ENCODE measurements at places on chromosomes 1 and 21.

DNA sequence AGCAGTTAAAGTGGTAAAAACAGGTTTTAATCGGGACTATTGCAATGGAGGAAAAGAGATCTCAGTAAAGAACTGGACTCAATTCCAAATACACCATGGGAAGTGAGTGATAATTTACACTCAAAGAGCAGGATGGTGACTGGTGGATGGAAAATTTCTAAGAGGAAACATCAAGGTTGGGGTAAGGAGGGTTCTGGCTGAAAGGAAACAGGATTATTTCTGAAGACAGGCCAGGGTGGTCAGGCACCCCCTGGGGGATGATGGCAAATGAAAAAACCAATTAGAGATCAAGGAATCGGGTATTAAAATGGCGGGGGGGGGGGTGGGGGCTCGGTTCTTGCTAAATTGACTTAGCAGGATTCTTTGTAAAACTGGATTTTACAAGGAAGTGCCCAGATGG lies 12.3 kb upstream of the HSD11B1 start:
- DNase-seq = no peak

DNA sequence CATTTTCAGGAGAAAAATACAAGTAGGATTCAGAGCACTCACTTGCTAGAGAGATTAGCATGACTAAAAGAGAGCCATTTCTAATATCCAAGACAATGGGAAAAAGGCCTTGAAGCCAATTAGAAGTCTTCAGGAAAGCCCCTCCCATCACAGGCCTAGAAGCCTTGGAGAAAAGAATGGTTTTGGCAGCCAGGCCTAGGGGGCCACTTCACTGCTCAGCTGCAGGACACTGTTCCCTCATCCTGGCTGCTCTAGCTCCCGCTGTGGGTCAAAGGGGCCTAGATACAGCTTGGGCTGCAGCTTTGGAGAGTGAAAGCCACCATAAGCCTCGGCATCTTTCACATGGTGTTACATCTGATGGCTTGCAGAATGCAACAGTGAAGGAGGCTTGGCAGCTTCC lies 62.8 kb downstream of the RGS4 start:
- DNase-seq = no peak

DNA sequence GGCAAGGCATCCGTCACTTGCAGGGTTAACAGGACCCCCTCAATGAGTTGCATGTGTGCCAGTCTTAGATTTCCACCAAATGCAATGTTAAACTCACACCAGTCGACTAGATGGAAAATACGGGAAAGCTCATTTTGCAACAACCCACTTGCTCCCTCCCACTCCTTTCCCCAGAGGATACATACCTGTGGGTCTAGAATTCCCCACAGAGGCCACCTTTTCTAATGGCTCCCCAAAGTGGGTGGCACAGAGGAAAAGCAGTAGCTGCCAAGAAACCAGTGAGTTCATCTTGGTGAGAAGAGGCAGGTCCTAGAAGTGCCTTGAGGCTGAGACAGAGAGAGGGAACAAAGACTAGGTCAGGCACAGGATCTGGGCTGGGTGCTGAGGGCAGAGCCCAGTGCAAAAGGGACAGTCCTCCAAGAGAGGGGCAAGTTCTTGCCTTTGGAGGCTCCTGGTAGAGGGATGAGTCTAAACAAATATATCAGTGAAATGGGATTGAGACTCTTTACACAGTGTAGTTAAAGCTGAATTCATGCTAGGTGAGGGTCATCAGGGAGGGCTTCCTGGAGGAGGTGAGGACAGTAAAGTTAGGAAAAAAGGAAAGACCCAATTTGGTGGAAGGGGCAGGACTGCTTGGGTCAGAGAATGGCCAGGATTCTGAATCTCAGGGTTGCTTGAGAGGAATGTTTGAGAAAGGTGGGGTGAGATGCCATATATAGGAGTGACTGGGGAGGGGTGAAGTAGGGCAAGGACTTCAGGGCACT lies 3.5 kb downstream of the KISS1 start:
- DNase-seq = no peak

- peak; percentile 33 for DNase-seq
These were observed 769 bp downstream of the GPSM2 start for GRCh38 chr1:108877348-108878159.

DNA sequence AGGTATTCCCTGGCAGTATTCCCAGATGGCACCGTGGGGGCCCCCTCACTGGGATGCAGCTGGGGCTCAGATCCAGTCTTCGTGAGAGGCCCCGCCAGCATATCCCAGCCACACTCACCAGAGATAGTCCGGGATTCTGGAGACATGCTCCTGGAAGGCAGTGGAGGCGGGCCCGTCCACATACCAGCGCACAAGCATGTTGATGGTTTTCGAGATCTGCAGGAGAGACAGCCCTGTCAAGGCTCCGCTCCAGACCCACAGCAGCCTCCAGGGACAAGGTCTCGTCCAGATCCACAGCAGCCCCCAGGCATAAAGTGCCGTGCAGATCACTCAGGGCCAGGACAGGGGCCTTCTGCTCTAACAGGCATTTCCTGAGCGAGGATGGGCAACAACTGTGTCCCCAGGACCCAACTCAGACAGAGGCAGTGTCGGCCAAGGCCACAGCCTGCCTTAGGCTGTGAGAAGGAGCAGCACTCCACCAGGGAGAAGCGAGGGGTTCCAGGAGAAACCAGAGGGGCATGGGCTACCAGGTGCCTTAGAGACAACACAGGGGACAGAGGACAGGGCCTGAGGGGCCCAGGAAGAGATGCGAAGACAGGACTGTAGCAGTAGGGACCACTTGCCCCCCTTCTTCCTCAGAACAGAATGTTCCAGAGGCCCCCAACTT lies 14.8 kb downstream of the LSS start:
- no peak for DNase-seq

GRCh38 chr1:10555635-10556429 lies 81.1 kb downstream of the PEX14 start:
- DNase-seq = peak; percentile 24

DNA sequence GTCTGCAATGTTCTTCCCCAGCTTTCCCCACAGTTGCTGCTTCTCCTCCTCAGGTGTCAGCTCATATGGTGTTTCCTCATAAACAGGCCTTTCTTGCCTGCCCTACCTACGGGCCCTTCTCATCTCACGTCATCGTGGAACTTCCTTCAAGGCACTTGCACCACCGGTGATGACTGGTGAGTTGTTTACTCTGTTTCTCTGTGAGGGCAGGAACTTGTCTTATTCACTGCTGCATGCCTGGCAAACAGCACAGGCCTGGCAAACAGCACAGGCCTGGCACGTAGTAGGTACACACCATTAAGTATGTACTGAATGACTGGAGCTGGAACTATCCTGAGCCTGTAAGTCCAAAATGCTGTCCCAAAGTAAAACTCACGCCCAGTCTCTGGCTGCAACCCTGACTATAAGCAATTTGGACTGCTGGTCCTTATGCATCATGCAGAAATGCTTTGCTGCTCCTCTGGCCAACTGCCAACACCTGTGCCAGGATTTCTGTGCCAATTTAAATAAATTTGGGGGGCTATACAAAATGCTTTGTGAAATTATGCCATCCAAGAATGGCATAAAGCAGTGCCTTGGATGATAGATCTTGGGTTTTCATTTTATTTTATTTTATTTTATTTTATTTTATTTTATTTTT lies 25.7 kb downstream of the STK40 start:
- DNase-seq = no peak

- DNase-seq = peak; percentile 76
These were observed 8.9 kb upstream of the CELSR2 start for GRCh38 chr1:109240158-109241152.

DNA sequence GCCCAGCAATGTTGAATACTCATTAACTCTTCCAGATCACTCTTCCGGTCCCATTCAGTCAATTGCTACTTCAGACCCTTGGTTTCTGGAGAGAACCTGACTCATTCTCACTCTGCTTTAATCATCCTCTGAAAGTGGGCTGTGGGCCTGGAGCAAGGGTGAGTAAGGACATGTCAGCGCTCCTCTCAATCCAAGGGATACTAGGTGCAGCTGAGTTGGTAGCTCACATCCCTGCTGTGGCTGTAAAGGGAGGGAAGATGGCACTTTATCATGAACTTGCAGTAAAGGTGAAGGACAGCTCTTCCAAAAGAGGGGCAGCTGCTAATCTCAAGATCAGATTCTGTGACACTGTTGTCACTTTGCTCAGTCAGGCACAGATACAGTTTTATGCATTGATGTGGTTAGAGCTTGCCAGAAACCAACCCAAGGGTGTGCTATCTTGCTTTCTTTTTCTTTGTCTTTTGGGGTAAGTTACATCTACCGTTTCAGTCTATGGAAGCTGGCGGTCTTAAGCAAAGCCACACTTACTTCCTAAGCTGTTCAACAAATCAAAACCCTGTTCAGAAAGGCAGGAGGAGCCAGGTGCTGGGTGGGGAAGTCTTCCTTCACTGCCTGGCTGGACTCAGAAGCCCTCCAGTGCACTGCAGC lies 26.5 kb upstream of the NTPCR start:
- DNase-seq = no peak

DNA sequence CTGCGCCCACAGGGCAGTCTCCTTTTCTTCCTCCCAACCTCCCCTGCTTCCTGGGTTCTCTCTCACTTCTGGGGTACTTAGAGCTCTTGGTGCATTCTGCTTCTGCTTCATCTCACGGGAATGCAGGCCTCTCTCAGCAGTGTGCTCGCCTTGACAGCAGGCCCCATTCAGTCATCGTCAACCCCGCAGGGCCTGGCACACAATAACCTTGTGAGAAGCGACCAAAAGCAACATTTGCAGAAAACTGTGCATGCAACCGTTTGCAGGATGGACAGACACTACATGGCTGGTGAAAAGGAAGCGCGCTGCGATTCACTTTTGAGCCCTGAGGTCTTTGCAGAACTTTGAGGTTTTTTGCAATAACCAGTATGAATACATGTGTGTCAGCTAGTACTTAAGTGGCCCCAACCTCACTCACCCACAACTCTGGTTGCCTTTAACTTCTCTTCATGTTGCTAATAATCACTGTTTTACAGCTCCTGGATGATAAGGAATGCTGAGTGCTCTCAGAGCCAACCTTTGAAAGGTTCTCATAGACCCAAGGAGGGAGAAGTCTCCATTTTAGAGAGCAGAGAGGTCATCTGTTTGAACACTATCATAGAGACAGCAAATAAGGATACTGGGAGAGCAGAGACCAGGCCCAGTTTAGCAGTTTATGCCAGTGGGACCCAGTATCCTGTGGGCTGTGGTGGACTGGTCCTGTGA lies 2.5 kb upstream of the CD160 start:
- DNase-seq = peak; percentile 42

GRCh38 chr1:9787702-9788101 lies 36.1 kb downstream of the CLSTN1 start:
- DNase-seq = no peak

DNA sequence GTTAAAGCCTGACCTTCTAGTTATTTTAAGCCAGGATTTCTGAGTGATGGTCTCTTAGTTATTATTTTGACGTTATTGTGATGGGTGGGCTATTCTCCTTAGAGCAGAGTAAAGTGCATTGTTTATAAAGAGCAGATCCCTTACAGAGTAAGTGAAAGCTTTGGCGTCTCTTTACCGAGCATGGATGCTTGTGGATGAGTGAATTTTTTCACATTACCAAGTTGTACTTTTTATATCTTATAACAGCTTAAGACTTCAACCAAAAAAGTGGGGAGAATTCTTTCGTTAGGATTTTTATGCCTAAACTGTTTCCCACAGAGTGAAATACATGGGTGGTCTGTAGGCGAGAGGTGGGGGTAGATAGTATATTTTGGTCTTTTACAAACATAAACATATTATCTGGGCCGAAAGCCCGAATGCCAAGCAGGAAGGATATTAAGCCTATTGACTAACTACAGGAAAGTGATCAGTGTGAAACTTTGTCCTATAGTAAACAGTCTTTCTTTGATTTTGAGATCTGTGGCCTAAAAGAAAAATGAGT lies 279.1 kb upstream of the C1orf105 start:
- no peak for DNase-seq

GRCh38 chr1:94925561-94926125 lies 1.3 kb downstream of the CNN3 start:
- DNase-seq = peak; percentile 95

DNA sequence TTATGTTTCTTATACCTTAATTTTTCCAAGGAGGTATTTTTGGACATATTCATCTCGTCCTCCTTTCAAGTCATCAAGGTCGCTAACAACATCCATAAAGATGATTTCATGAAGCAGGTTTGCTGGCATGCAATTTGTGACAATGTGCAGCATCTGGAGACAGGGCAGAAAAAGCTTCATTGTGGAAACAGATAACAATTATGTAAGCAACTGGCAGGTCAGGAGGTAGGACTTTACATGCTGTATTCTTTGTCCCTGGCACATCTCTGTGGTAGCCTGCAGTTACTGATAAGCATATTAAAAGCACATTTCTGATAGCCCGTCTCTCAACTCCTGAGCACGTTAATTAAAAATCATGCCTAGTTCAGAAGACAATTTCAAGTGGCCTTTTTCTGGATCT lies 156.8 kb downstream of the LEPR start:
- DNase-seq = no peak

- no peak for DNase-seq
These were observed 28.8 kb upstream of the SLC19A1 start for GRCh38 chr21:45570826-45571601.

DNA sequence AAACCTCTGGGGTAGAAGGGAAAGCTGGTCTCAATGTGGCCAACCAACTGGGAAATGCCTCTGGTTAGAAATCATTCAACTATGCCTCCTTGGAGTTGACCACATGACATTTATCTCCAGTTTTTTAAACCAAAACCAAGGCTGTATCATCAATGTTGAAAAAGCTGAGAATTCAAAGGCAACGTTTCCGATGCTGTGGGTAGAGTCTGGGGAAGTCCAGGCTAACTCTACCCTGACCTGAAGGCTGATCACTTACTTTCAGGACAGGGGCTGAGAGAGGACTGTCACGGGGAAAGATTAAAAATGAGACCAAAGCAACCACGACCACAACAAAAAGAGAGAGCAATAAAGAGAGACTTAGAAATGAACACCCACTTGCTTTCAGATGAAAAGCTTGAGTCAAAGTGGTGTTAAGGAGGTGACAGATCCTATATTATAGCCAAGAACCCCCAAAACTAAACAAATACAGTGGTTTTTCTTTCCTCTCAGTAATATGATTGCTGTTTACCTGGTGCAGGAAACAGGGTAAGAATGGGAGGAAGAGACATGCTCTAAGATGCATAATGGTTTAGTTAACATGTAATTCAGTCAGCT lies 90.8 kb upstream of the TNFSF4 start:
- DNase-seq = no peak

- no peak for DNase-seq
These were observed 11.2 kb upstream of the DPH2 start for GRCh38 chr1:43958351-43959255.

- DNase-seq = no peak
These were observed 10.7 kb upstream of the HNRNPU start for GRCh38 chr1:244874974-244875579.
